ENCODE measurements at places on chromosomes 5 and 9.

DNA sequence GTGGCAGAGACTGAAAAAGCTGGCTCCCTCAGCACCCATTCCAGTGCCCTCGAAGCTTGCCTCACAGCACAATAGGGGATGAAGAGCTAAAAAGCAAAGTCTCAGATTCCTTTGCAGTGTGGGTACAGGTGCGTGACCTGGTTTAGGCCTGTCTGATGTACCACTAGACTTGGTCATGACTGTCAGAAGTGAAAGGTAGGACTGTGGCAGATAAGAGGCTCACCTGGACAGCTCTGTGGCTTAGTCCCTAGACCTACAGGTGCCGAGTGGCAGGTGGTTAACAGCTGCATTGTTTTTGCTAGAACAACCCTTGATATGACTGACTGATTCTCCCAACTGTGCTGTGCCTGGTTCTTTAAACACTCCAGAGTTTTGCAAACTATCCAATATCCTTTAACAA, 14.7 kb upstream of the SFXN1 start:
- DNase-seq, result no peak

DNA sequence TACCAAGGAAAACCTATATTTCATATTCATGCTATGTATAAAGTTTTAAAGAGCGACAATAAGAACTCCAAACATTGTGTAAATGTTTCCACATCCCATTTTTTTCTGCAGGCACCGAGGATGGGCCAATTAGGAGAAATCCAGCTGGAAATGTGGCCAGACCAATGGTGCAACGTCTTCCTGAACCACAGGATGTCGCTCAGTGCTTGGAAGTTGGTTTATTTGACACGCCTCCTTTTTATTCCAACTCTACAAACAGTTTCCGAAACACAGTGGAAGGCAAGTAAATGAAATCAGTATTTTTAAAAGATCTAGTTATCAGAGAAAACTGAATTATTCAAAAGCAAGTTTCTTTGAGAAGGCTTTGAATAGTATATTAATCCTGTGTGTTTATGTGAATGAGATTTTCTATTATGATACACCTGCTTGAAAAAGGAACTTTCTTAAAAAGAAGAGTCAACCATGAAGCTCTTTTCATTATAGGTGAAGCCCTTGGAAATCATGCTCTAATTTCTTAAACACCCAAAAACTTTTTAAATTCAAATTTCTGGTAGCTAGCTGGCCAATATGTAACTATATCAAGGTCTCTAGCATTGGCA, 9.1 kb downstream of the TYRP1 start:
- no peak for DNase-seq

DNA sequence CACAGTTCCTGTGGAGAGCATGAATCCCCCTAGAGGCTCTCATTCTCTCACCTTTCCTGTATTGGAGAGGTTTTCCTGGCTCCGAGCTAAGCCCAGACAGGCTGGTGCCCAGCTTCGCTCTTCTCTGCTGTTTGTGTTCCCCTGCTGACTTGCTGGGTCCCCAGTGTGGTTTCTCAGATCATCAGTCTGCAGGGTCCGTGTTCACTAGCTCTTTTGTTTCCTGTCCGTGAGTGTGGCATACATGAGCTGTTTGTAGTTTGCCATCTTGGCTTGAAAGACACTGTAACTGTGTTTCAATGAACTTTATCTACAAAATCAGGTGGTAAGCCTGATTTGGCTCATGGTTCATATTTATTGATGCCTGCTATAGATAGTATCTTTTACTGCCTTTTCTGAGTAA, 23.8 kb downstream of the LOX start:
- DNase-seq, result no peak

DNA sequence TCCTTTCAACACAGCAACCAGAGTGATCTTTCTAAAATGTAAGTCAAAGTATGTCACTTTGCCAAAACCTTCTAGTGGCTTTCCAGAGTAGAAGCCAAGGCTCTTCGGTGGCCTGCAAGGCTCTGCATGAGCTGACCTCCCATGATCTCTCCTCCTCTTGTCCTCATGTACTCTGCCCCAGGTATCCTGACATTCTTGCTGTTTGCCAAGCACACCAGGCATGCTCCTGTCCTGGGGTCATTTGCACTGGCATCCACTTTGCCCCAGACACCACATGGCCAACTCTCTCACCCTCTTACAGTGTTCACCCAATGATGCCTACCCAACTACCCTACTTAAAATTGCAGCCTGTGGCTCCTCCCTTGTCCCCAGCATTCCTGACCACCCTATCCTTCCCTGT, 86.3 kb downstream of the ZNF618 start:
- DNase-seq, result no peak

DNA sequence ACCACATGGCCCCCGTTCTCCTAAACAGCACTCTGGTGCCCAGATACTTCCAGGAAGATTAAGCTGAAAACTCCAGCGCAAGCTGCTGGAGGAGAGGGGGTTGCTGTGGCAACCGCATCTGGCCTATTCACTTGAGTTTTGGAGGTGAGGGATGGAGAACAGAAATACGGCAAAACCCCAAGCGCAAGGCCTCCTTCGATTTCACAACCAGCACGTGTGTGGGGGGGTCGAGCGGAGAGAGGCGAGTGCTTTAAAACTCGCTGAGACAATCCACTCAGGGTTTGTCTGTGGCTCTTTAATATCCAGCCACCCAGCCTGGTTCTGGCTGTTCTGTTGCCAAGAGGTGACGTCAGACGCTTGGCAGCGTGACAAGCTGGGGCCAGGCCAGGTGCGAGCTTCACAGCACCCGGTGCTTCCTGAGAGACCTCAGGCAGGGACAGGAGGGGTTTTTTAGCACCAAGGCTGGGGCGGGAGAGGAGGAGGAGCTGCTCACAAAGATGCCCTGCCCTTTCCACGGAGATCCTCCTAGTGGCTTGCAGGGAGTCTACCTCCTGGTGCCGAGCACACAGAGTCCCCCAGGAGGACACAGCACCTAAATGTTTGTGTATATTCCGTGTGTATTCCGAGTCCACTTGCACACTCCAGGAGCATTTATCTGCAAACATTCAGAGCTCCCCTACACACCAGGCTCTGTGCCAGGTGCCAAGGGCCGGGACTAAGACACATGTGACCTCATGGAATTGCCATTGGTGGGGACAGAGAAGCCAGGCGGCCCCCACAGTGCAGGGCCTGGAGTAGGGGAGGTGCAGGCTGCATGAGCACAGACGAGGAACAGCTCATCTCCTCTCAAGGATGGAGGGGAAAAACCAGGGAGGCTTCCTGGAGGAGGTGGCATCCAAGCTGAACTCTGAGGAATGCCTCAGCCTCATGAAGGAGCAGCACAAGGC, 194.6 kb downstream of the OLFM1 start:
- peak; percentile 7 for DNase-seq

- no peak for DNase-seq
Measured at GRCh38 chr5:6486074-6486473, 37.4 kb downstream of the UBE2QL1 start.

- DNase-seq, result no peak
Measured at GRCh38 chr5:58046371-58046770, 413.5 kb downstream of the PLK2 start.

DNA sequence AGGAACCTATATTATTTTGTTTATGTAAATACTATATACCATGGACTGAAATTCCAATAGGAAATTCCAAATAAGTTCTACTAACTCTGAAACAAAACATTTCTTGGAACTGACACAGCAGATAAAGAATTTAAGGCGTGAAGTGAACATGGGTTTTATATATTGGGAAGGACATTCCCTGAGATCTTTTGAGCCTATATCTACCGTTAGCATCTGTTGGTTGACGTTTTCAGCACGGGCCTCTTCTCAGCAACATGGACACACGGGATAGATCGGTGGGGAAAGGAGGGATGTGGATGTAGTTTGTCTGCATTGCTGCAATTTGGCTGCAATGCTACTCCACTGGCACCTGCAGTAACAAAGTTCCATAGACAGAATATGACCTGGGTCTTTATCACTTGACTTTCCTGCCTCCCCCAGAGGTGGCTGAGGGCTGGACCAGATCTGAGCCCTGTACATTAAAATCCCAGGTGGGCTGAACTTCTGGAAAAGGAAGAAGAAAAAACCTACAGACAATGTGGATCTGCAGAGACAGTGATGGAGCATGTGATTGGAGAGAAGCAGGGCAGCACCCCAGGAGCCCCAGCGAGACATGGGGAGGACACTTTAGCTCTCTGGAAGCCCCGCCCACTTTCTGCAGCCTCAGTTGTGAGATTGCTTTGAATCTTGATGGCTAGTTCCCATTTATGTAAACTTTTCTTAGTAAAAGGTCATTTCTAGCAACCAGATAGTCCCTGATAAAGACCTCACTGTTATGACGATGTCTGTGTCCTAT, 91.2 kb upstream of the CPEB4 start:
- DNase-seq, result no peak

GRCh38 chr9:36318212-36318802, 60.1 kb upstream of the GNE start:
- DNase-seq, result no peak

GRCh38 chr5:102959055-102959454, 160.9 kb downstream of the GIN1 start:
- no peak for DNase-seq

- no peak for DNase-seq
Measured at GRCh38 chr5:169270827-169271226, 30.1 kb downstream of the SLIT3 start.

DNA sequence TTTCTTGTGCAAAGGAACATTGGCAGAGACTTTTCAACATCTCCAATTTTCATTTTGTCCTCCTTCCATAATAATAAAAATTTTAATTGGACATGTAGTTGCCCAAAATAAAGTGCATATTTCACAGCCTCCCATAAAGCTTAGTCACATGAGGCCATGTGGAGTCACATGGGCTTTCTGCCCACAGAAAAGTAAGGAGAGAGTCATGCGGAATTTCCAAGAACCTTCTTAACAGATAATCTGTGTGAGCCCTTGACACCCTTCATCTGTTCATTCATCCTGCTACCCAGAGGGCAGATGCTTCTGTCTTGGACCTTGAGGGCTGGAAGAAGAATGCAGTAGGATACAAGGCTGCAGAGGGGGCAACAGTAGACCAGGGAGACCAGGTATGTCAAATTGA, 60.7 kb downstream of the APTX start:
- DNase-seq, result no peak

DNA sequence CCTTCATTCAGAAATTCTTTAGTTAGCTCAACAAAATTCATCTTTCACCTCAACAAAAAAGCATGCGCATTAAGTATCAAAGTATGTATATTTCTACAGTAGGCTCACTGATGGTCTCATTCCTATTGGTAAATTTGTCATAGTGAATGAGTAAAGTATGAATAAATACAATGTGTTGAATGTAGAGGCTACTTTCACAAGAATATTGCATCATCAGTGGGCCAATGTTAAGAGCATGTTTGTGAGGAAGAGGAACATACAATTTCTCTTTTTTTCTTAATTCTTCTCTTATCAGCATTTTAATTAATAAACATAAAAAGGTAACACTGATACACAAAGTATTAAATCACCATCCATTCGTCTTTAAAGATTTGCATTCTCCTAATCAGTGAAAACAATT, 505.1 kb downstream of the CETN3 start:
- DNase-seq, result no peak

- DNase-seq, result no peak
Measured at GRCh38 chr9:88682431-88682831, 147.5 kb downstream of the NXNL2 start.

GRCh38 chr9:136522314-136523237, 23.3 kb downstream of the NOTCH1 start:
- DNase-seq, result no peak

DNA sequence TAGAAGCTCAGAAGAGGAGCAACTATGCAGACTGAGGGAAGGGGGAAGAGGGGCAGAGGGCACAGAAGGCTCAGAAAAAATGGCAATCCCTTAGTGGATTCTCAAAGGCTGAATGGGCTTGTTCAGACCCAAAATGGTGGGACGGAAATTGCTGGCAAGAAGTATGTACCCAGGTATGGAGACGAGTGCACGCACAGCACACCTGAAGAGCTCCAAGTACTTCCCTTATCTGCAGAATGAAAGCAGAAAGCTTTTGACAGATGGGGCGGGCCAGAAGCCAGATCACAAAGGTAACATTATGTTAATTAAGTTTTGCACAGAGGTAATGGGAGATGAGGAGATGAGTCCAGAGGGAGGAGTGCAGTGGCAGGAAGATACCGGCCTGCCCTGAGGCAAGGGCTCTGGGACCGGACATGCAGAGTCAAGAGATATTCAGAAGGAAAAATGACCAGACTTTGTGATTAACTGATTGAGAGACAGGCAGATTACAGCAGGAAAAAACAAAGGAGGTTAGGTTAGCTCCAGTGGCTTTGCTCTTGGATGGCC, 138.1 kb upstream of the PIK3R1 start:
- DNase-seq, result no peak

DNA sequence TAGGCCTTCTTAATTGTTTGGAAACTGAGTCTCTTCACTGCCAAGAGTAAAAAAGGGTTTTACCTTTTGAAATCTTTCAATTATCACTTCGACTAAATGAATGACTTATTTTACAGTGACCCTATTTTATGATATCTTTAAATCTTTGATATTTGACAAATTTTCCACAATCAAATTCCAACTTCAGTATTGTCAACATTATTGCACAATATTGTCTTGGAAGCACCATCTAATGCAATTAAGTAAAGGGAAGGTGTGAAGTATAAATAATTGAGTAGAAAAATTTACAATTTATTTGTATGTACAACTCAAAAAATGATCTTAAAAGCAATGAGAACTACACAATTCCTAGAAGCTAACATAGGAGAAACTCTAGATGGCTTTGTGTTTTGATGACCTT, 49.2 kb downstream of the GABRA6 start:
- no peak for DNase-seq

DNA sequence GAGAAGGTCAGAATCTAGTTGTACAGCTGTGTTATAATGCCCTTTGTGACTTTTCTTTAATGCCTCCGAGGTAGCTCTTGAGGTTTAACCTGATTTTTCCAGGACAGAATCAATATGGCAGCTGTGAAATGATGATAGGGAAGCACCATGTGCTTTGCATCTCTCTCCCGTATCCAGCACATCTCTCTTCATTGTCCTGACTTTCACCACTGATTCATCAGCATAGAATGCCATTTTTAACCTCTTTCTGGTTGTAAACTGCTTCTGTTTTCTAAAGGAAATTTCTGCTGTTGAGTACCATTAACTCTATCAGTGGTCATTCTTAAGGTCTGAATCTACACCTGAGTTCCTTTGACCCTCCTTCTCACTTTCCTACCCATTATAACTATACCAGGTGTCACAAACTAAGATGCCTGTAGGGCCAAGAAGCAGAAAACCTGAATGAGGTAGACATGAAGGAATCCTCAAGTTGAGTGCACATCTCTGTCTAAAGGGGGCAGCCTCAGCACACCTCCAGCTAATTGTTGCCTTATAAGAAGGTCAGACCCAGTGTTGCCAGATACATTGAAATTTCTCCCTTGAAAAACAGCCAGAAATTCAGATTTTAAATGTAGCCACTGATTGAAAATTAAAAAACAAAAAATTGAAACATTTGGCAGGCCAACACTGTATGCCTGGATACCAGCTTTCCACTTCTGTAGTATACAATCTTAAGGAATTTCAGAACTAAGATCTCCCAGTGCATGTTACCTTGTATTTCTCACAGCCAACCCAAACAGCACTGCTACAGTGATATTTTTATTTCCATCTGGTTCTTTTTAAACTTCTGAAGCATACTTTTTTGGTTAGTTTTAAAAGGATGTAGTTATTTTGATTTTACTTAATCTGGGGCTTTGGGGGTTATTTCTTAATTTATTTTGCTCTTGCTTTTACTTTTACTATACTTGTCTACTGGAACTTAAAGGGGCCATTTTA, 35.8 kb upstream of the TLX3 start:
- DNase-seq, result no peak

GRCh38 chr5:1217596-1218206, 7.5 kb upstream of the SLC6A18 start:
- no peak for DNase-seq

All from T-helper 1 cell (primary cell).